Activated CD4-positive, alpha-beta memory T cell treated with anti-CD3 and anti-CD28 coated beads for 36 hours (primary cell): ENCODE measurements at places on chromosomes 16 and 17.

DNA sequence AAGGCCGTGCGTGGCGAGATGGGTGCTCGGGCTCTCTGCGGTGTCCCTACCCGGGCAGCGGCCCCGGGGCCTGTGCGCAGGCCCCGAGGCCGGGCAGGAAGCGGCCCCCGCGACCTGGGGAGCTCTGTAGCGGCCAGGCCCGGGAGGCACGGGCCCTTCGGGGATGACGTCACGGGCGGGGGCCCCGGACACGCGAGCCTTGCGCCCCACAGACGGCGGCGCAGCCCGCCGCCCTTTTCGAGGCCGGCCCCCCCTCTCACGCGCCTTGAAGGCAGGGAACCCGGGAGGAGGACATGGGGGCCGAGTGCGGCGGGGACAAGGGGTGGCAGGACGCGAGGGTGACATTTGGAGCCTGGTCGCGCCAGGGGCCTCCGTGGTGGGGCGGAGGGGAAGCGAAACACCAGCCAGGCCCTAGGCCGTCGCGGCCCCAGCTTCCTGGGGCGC lies 1.1 kb downstream of the RAI1 start:
- DNase-seq, result peak; percentile 69

GRCh38 chr16:49419862-49420261 lies 46.3 kb downstream of the C16orf78 start:
- no peak for DNase-seq

DNA sequence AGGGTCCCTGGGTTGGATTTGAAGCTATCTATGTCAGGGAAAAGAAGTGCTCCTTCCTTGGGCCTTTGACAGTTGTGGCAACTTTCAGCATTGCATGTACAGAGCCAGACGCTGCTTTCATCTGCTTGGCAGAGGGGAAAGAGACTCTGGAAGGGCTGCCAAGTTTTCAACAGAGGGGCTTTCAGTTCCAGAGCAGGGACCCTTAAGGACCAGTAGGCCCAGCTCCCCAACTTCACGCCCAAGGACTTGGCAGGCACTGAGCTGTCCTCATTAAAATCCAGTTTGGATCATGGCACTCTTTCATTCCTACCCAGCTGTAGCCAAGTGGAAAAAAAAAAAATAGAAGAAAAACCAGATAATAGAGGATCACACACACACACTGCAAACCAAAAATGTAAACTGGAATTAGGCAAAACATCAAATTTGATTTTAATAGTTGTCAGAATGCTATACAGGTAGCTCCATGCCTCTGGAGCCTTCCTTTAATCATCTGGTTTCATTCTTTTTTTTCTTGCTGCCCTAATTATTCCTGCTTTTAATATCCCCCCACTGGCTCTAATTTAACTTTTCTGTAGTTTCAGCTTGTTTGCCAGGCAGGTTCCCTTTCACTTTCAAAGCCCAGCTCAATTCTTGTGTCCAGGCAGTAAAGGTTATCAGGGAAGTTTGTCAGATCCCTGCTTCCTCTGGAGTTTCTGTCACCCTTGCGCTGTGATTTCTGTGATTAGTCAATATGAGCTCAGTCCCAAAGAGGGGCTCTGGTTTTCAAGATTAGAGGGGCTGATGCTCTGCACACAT lies 702.6 kb upstream of the CDH8 start:
- no peak for DNase-seq

DNA sequence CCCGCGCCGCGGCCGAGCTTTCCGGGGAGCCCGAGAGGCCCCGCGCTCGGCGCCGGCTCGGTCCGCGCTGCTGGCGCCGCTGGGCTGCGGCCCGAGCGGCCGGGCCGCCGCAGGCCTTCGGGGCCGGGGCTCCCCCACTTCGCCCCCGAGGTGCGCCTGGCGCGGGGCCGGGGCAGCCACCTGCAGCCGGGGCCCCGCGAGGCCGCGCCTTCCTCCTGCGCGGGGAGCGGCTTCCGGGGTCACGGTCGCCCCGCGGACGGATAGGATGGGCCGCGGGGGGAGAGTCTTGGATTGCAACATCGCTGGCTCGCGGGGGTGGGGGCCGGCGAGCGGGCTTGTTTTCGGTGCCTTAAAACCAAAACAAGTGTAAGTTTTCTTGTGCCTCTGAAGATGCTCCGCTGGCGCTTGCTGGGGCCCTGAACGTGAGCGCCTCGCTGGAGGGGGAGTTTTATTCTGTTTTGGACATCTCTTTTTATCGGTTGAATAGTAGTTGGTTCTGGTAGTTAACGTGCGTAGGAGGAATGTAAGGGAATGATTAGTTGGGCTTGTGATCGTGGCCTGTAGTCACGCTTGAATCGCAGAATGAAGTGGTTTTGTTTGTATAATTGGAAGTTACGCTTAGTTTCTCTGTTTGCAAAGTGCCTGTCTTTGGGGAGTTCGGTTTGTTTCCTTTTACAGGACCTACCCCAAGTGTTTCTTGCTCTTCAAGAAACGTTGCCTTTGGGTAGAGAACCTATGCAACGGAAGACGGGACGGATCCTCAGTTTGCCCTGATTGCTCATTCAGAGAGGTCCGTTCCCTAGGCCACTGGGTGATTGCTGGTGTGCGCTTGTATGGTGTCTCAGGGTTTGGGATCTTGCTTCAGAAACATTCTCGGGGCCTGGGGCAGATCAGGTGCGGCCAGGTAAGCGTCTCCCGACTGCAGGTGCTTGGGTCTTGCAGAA lies 724 bp downstream of the UBE2I start:
- DNase-seq, result peak; percentile 74

GRCh38 chr17:32256012-32256700 lies 9.5 kb upstream of the RHBDL3 start:
- DNase-seq, result no peak

DNA sequence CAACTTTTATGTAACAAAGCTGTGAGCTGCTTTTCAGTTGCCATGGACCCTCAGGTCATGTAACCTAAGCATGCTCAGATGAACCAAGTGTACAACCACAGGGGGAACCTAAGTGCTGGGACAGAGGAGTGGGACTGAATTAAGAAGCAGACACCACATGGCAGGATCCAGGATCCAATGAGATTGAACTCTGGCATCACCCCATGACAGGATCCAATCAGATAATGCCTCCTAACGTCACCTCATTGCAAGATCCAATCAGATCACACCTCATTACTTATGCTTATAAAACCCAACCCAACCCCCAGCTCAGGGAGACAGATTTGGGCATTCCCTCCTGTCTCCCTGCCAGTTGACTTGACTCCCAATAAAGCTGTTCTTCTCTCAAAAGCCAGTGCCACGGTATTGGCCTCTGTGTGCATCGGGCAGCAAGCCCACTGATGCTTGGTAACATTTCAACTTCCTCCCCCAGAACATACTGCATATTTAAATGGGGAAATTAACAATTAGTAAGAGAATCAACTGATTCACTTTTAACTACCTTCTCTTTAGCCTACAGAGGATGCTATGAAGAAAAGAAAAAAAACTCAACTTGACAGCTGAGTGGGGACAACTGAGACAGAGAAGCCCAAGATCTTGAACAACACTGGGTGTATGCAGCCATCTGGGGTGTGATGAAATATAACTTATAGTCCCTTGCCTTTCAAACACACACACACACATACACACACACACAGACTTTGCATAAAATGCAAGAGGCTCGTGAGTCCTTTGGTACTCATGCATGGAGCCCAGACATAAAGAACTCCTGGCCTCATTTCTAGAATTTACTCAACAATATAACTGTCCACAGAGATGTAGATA lies 148.4 kb downstream of the SLC39A11 start:
- DNase-seq, result no peak

GRCh38 chr16:11238272-11239202 lies 17.5 kb downstream of the SOCS1 start:
- no peak for DNase-seq

GRCh38 chr16:78134944-78135619 lies 35.6 kb downstream of the WWOX start:
- no peak for DNase-seq

GRCh38 chr17:64698725-64699124 lies 36.6 kb upstream of the SMURF2 start:
- DNase-seq, result no peak

GRCh38 chr17:15398736-15399331 lies 57.4 kb upstream of the TEKT3 start:
- DNase-seq, result no peak

DNA sequence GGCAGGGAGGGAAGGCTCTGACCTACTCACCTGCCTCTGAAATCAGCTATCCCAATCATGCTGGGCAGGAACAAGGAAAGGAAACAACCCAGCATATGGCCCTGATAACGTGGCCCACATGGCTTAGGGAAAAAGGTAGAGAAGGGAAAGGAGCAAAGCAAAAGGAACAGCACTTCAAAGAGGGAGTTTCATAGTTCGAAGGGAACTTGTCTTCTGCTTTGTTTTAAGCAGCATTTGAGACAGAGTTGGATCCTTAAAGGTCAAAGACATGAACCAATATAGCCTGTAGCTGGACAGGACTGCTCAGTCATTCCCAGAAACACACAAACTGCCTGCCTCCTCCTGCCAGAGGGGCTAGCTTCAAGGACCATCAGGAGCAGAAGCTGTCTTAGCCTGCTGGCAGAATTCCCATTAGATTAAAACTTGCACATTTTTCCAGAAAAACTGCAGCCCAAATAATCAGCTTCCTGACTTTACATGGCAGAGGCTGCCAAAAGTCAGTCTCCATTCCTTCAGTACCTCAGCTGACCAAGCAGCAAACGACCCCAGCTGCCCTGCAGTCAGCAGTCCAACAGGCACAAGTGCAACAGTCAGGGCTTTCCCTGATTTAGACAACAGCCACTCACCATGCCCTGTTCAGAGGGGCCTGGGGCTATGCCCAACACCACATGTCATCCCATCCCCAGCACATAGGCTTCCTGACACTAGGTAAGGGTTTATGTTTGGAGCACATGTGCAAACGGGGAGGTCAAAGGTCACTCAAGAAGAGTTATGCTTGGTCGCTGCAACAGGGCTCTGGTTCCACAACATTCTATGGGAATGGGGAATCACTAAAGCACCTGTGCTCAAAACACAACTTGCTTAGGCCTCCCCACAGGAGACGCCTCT lies 32.5 kb downstream of the RANBP10 start:
- DNase-seq, result no peak

- DNase-seq, result peak; percentile 36
Observed at GRCh38 chr16:5615868-5616642, 518.5 kb upstream of the EEF2KMT start.

DNA sequence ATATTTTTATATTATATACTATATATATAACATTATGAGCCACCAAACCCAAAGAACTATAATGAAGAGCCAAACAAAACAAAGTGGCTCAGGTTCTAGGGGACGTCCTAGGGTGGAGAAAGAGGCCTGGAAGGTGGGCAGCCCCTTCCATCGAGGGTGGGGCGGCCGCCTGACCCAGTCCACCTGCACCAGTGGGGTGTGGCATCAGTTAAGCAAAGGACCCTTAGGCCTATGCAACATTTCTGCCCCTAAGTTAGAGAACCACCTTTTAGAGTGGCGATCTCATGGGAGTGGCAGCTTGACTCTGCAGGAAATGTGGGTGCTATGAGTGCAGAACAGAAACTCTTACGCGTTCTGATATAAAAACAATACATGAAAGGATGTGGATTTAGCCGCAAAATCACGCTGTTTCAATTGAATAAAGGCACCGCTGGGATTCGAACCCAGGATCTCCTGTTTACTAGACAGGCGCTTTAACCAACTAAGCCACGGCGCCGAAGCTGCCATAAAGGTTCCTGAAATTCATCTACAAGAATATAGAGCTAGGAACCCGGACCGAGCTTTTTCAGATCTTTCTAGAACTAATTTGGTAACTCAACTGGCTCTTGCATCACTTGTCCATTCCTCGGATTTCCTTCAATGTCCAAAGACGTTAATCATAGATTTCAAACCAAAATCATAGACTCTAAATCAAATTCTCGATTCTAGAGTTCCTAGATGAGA lies 15.6 kb upstream of the AURKB start:
- DNase-seq, result peak; percentile 86
